Activated CD8-positive, alpha-beta memory T cell treated with anti-CD3 and anti-CD28 coated beads, Interleukin-2, amount 10 ng/mL, durations not matched to agents 7 days and 5 days (primary cell): ENCODE measurements at places on chromosomes 16 and 17.

DNA sequence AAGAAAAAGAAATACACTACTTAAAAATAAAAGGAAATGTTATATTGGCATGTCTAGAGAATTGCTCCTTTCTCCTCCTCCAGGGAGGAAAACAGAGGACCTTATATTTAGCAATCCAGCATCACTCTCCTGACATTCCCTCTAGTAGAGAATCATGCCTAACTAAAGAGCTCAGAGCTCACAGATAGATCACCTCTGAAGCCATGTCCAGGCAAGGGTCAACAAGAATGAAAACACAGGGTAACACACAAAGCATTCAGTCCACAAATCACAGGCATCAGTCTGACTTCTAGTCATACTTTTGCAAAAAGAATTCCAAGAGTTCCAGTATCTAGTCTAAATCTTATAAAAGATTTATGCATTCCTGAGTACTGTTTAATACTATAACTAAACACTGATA, 4.4 kb upstream of the HASPIN start:
- H3K27ac ChIP-seq = no peak overlapping the region
- peaks cover 62% of the 10 kb centered on the region for H3K36me3 ChIP-seq
- H3K27me3 ChIP-seq = no peaks in the 10 kb centered on the region
- no peak overlapping the region for H3K4me3 ChIP-seq
- no peak for DNase-seq

- peaks cover 22% of the 10 kb centered on the region for H3K4me1 ChIP-seq
- peaks cover 44% of the 10 kb centered on the region for H3K27me3 ChIP-seq
- peak; percentile 56 for DNase-seq
- no peaks in the 10 kb centered on the region for H3K36me3 ChIP-seq
These were observed 10.3 kb upstream of the IRF8 start for GRCh38 chr16:85888405-85889331.

DNA sequence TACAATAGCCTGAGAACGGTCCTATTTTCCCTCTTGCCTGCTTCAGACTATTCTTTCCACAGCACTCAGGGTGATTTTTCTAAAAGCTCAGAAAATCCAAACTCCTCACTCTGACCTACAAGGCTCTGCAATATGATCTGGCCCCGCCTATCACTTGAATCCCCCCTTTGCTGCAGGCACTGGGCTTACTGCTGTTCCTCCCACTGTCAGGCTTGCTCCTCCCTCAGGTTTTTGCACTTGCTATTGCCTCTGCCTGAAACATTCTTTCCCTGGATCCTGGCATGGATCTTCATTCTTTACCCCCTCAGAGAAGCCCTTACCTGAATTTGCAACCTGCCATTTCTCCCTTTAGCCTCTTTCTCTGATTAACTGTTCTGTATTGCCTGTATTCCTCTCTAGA, 52.3 kb downstream of the RPGRIP1L start:
- no peaks in the 10 kb centered on the region for H3K4me1 ChIP-seq
- DNase-seq = no peak
- no peaks in the 10 kb centered on the region for H3K27me3 ChIP-seq

DNA sequence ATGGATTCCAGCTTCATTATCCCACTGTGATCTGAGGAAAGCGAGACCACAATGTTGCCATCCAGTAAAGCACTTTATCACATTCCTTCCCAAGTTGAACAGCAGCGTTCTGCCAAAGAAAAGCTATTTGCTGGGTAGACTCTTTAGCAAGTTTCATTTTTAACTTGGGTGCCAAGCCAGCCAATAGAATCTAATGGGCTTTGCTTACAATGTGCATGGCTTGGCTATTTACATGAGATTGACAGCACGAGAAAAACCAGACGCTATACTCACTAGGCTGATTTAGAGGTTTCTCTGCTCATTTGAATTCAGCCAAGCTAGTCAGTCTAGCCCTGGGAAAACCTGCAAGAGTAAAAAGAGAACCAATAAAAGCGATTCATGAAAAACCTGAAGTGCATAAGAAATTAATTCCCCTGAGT, 108.9 kb downstream of the CDH13 start:
- no peak overlapping the region for H3K4me3 ChIP-seq
- peaks cover 2% of the 10 kb centered on the region for H3K4me1 ChIP-seq
- H3K36me3 ChIP-seq = no peaks in the 10 kb centered on the region
- no peak overlapping the region for H3K27ac ChIP-seq
- no peak for DNase-seq

GRCh38 chr17:80644536-80644935, 99.9 kb downstream of the RPTOR start:
- no peak for DNase-seq
- peaks cover 4% of the 10 kb centered on the region for H3K36me3 ChIP-seq
- no peak overlapping the region for H3K4me3 ChIP-seq
- H3K4me1 ChIP-seq = peaks cover 26% of the 10 kb centered on the region
- H3K27ac ChIP-seq = no peak overlapping the region
- no peaks in the 10 kb centered on the region for H3K27me3 ChIP-seq

GRCh38 chr16:89507834-89508590, at the start of gene SPG7:
TSS of gene SPG7 (plus strand) at chr16:89508403. CDS start at chr16:89508418, 15 bp downstream.
- H3K27ac ChIP-seq = peak within 1 kb of the TSS; percentile 92
- H3K36me3 ChIP-seq = peaks cover 12% of the 10 kb centered on the region
- H3K4me3 ChIP-seq = peak within 1 kb of the TSS; percentile 93
- H3K4me1 ChIP-seq = peaks cover 42% of the 10 kb centered on the region

DNA sequence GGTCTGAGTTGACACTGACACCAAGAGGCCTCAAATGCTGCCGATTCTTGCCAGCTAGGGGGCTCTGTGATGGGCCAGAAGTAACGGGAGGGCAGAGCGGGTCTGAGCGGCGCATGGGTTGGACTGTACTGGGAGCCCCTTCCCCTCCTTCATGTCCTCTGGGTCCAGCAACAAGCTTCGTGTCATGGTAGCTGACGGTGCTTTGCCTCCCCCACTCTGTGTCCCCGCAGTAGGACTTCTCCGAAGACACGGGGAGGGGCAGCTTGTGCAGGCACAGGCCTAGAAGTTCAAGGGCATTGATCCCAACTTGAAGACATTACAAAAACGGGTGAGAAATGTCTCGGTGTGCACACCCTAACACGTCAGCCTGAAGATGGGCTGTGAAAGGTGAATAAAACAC, 39.8 kb upstream of the DNAH17 start:
- H3K36me3 ChIP-seq = no peaks in the 10 kb centered on the region
- no peak overlapping the region for H3K4me3 ChIP-seq
- peaks cover 6% of the 10 kb centered on the region for H3K27me3 ChIP-seq
- DNase-seq = no peak
- no peak overlapping the region for H3K27ac ChIP-seq

DNA sequence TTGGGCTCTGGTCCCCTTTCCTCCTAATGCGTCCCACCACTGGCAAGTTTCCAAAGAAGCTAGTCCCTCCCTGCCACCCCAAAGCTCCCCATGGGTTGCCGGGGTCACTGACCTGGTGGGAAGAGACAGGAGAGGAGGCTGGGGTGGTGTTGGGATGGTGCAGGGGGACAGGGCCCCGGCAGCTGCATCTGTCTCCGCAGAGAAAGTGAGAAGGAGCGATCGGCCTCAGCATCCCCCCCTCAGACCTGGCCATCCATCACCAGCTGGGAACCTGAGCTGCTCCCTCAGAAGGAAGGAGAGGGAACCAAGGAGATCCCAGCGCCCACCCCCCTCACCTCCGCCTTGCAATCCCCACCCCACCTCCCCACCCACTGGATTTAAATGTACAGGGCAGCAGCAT, 3.3 kb downstream of the ETV4 start:
- no peak overlapping the region for H3K27ac ChIP-seq
- no peak for DNase-seq
- no peaks in the 10 kb centered on the region for H3K36me3 ChIP-seq
- H3K4me3 ChIP-seq = no peak overlapping the region

GRCh38 chr17:74671031-74671771, 41.5 kb downstream of the CD300LF start:
- H3K27me3 ChIP-seq = peaks cover 76% of the 10 kb centered on the region
- no peak overlapping the region for H3K27ac ChIP-seq
- no peak overlapping the region for H3K4me3 ChIP-seq
- DNase-seq = peak; percentile 82
- no peaks in the 10 kb centered on the region for H3K4me1 ChIP-seq
- H3K36me3 ChIP-seq = no peaks in the 10 kb centered on the region

- H3K4me1 ChIP-seq = peaks cover 41% of the 10 kb centered on the region
- DNase-seq = peak; percentile 67
- no peaks in the 10 kb centered on the region for H3K27me3 ChIP-seq
- peak overlapping the region; percentile 85 for H3K27ac ChIP-seq
- peaks cover 7% of the 10 kb centered on the region for H3K36me3 ChIP-seq
- H3K4me3 ChIP-seq = no peak overlapping the region
These were observed 60.1 kb upstream of the MED9 start for GRCh38 chr17:17416400-17417360.

- H3K4me3 ChIP-seq = no peak overlapping the region
- DNase-seq = no peak
- H3K36me3 ChIP-seq = no peaks in the 10 kb centered on the region
- peaks cover 25% of the 10 kb centered on the region for H3K4me1 ChIP-seq
- H3K27ac ChIP-seq = no peak overlapping the region
These were observed 91.4 kb downstream of the C16orf78 start for GRCh38 chr16:49464877-49465504.

- no peak overlapping the region for H3K4me3 ChIP-seq
- H3K27ac ChIP-seq = no peak overlapping the region
- DNase-seq = no peak
- no peaks in the 10 kb centered on the region for H3K36me3 ChIP-seq
These were observed 102.0 kb downstream of the GRIN2A start for GRCh38 chr16:10080051-10080772.

GRCh38 chr17:57034807-57035754, 50.0 kb upstream of the AKAP1 start:
- no peak overlapping the region for H3K27ac ChIP-seq
- H3K27me3 ChIP-seq = peaks cover 41% of the 10 kb centered on the region
- H3K4me3 ChIP-seq = no peak overlapping the region
- H3K36me3 ChIP-seq = no peaks in the 10 kb centered on the region
- no peaks in the 10 kb centered on the region for H3K4me1 ChIP-seq

GRCh38 chr16:81589975-81590650, 145.5 kb downstream of the CMIP start:
- no peak overlapping the region for H3K4me3 ChIP-seq
- H3K36me3 ChIP-seq = peaks cover 4% of the 10 kb centered on the region
- DNase-seq = no peak
- H3K4me1 ChIP-seq = peaks cover 23% of the 10 kb centered on the region
- no peak overlapping the region for H3K27ac ChIP-seq

GRCh38 chr17:39609416-39610025, 1.8 kb upstream of the NEUROD2 start:
- no peaks in the 10 kb centered on the region for H3K36me3 ChIP-seq
- H3K27ac ChIP-seq = no peak overlapping the region
- H3K4me3 ChIP-seq = no peak overlapping the region
- H3K4me1 ChIP-seq = peaks cover 9% of the 10 kb centered on the region

DNA sequence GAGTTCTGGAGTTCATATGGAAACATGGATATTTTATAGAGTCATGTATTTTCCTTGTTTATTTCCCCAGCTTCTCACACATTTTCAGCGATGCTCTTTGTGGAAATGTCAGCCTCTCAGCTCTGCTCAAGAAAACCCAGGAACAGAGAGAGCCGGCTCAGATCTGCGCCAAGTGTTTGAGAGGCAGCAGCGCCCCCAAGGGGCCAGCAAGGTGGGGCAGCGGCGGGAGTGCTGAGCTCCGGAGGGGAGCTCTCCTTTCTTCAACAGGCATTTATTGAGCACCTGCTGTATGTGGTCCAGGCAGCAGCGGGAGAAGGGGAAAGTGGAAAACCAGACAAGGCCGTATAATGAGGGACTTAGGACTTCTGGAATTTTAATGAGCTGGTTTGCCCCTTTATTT, 421.1 kb upstream of the C16orf82 start:
- H3K4me1 ChIP-seq = peaks cover 32% of the 10 kb centered on the region
- no peaks in the 10 kb centered on the region for H3K36me3 ChIP-seq
- peak; percentile 68 for DNase-seq
- H3K27me3 ChIP-seq = no peaks in the 10 kb centered on the region

DNA sequence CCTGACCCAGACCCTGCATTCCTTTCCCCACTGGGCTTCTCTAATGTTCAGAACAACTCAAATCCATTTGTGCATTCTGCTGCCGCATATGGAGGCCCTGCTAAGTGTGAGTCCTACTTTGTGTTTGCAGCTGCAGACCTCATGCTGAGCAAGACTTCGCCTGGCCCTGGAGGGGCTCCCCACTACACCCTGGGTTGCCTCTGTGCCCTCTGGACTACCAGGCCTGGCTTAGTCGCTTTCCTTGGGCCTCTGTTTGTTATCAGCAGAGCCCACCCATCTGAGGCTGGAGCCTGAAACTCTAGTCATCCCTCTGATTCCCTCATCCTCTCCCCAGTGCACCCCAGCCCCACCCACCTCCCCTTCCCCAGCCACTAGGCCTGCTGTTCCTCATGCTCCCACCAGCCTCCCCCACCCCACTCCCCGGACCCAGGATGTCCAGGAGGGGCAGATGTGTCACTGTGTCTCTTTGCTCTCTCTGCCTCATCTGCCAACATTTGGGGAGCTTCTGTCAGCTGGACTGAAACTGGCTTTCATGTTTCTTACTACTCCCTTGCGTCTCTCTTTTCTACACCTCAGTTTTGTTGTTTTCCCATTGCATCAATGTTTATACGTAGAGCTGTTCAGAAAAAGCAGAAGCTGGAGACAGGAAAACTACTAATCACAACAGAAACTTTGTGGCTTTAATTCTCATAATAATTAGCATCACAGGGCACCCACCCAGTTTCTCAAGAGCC, 17.9 kb upstream of the CD300E start:
- no peaks in the 10 kb centered on the region for H3K36me3 ChIP-seq
- H3K4me3 ChIP-seq = no peak overlapping the region
- H3K27me3 ChIP-seq = peaks cover 88% of the 10 kb centered on the region
- H3K4me1 ChIP-seq = peaks cover 16% of the 10 kb centered on the region
- no peak for DNase-seq

- H3K4me1 ChIP-seq = no peaks in the 10 kb centered on the region
- no peak for DNase-seq
- no peak overlapping the region for H3K4me3 ChIP-seq
- H3K27ac ChIP-seq = no peak overlapping the region
- H3K27me3 ChIP-seq = no peaks in the 10 kb centered on the region
- H3K36me3 ChIP-seq = no peaks in the 10 kb centered on the region
These were observed 144.0 kb upstream of the IRX6 start for GRCh38 chr16:55179852-55180585.

DNA sequence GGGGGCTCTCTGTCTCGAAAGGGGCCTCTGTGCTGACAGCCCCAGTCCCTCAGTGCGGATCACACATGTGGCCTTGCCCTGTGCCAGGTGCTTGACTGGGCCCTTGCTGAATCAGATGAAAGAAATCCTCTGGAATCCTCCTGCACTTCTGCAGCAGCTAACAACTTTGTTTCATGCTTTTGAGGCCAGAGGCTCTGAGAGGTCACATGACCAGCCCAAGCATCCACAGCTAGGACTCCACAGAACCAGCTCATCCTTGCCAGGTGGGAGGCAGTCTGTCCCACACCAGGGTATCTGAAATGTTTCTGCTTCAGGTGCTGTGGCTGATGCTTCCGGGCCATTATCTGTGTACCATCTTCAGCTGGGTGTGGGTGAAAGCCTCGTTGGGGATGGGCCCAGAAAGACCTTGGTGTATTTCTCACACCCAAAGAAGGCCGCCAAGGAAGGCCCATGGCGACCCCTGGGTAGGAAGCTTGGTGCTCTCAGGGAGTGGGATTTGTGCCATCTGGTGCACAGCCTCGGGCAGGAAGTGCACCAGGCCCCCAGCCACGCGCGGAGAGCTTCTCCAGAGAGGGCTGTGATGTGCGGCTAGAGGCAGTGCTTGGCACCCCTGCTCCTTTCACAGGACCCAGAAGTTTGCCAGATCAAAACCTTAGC, 143.8 kb downstream of the CLEC16A start:
- peaks cover 13% of the 10 kb centered on the region for H3K36me3 ChIP-seq
- peaks cover 72% of the 10 kb centered on the region for H3K4me1 ChIP-seq
- H3K27ac ChIP-seq = peak overlapping the region; percentile 81
- no peaks in the 10 kb centered on the region for H3K27me3 ChIP-seq

GRCh38 chr17:72702136-72702735, 390.3 kb downstream of the SLC39A11 start:
- H3K4me3 ChIP-seq = no peak overlapping the region
- peaks cover 6% of the 10 kb centered on the region for H3K36me3 ChIP-seq
- no peaks in the 10 kb centered on the region for H3K27me3 ChIP-seq
- H3K4me1 ChIP-seq = peaks cover 18% of the 10 kb centered on the region
